Right renal cortex interstitium (tissue), 3 donors: ENCODE measurements at places on chromosomes 4 and X. TPM values are rescaled to one million over a fixed set of nuclear protein-coding genes. Genes with fewer than 3 reads are reported as not detected.

DNA sequence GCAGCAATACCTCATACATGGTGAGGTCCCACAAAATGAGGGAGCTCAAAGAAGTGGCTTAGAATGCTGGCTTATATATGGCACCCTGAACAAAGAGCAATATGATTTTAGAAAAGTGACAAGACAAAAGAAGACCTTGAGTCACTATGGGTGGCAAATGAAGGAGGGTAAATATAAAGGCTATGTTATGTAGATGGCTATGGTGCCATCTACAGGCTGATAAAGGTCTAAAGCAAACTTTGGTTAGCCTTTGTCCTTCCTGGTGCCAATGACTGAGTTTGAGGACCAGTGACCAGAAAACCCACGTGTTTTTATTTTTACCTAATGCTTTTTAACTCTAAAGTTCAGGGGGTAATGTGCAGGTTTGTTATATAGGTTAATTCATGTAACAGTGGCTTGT lies 151.8 kb downstream of the CCNG2 start:
- DNase-seq = no peak

GRCh38 chrX:70410921-70411320 lies 12.2 kb upstream of the GDPD2 start:
- DNase-seq = no peak

DNA sequence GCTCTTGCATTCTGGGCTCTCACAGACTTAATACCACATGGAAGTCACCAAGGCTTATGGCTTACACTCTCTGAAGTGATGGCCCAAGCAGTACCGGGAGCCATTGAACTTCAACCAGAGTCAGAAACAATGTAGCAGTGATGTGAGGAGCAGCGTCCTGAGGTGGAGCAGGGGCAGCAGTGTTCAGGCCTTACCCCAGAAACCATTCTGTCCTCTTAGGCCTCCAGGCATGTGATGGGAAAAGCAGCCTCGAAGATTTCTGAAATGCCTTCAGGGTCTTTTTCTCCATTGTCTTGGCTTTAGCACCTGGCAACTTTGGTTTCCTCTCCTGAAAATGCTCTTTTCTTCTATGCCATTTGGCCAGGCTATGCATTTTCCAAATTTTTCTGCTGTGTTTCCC lies 22.8 kb upstream of the PIN4 start:
- DNase-seq = no peak

DNA sequence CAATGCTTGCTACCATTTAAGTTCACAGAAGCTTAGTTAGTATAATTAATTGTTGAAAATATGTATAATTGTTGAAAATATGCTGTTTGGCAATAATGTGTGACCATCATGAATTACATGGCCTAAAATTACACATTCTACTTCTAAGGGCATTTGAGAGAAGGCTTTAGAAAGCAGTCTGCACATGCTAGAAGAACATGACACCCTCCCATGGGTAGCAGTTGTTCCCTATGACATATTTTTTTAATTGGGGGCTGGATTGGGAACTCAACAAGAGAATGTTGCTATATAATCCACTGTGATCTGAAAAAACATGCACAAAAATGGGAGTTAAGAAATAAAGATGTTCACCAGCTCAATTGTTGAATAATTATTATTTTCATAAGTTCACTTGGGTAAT lies 331.4 kb downstream of the ARHGAP24 start:
- DNase-seq = no peak

NDST3 gene
- 3.7 TPM for polyA plus RNA-seq
